ENCODE measurements at places on chromosomes 3 and 15. TPM values are rescaled to one million over a fixed set of nuclear protein-coding genes. Genes with fewer than 3 reads are reported as not detected.

The TGM5 gene
- not detected for total RNA-seq

The NRROS gene
- total RNA-seq = under 0.01 TPM

The DPH6 gene
- total RNA-seq = 8.7 TPM

The C3orf49 gene
- not detected for total RNA-seq

The UTS2B gene
- 0.59 TPM for total RNA-seq
